ENCODE measurements at places on chromosomes 7 and 10. TPM values are rescaled to one million over a fixed set of nuclear protein-coding genes. Genes with fewer than 3 reads are reported as not detected.

DNA sequence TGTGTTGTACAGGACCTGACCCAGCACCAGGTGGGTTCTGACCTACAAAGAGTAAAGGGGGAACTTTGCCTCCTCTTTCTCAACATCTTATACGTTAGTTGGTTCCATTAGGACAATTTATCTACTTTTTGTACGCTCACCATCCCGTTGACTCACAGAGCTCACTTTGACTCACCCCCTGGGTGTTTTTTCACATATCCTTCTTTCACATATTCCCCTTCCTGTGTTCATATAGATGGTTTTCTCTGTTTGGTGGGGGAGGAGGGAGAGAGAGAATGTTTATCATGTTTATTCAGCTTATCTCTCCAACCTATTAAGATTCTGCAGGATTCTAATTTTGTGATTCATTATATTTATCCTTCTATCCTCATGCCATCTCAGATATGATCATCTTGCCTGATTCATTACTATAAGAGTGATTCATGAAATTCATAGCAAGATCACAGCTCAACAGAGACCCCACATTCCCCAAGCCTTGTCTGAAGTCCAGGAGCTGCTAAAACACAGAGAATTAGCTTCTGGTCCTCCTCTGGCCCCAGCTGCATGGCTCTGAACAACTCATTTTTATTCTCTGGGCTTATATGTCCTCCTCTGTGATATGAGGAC is 37.2 kb downstream of the PRSS2 start:
- no peaks in the 10 kb centered on the region for H3K27me3 ChIP-seq
- no peak overlapping the region for H3K4me3 ChIP-seq
- H3K27ac ChIP-seq = peak overlapping the region; percentile 96
- H3K36me3 ChIP-seq = peaks cover 8% of the 10 kb centered on the region
- peak; percentile 70 for DNase-seq

- H3K36me3 ChIP-seq = no peaks in the 10 kb centered on the region
- H3K4me3 ChIP-seq = no peak overlapping the region
- peaks cover 30% of the 10 kb centered on the region for H3K4me1 ChIP-seq
- DNase-seq = peak; percentile 56
- peaks cover 34% of the 10 kb centered on the region for H3K27me3 ChIP-seq
Measured at GRCh38 chr10:78802866-78803265, 265.9 kb upstream of the ZMIZ1 start.

DNA sequence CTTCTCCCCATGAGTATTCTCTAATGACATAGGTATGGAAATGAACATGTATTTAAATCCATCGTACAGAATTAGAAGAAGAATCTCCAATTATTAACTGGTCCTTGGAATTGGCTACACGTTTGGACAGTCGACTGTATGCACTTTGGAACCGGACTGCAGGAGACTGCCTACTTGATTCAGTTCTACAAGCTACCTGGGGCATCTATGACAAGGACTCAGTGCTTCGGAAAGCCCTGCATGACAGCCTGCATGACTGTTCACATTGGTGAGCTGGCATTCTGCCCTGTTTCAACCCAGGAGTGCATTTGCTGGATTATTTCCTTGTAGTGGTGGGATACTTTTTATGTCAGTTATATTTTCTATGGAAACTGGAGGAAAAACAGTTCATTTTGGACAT is 32.2 kb downstream of the ZRANB1 start:
- H3K4me1 ChIP-seq = peaks cover 8% of the 10 kb centered on the region
- H3K36me3 ChIP-seq = peaks cover 6% of the 10 kb centered on the region
- no peak overlapping the region for H3K4me3 ChIP-seq
- H3K27me3 ChIP-seq = no peaks in the 10 kb centered on the region
- no peak overlapping the region for H3K27ac ChIP-seq

- H3K4me3 ChIP-seq = no peak overlapping the region
- no peaks in the 10 kb centered on the region for H3K4me1 ChIP-seq
- no peak overlapping the region for H3K27ac ChIP-seq
- peaks cover 9% of the 10 kb centered on the region for H3K27me3 ChIP-seq
- H3K36me3 ChIP-seq = no peaks in the 10 kb centered on the region
- no peak for DNase-seq
Measured at GRCh38 chr10:71667387-71667752, 52.2 kb downstream of the C10orf105 start.

DNA sequence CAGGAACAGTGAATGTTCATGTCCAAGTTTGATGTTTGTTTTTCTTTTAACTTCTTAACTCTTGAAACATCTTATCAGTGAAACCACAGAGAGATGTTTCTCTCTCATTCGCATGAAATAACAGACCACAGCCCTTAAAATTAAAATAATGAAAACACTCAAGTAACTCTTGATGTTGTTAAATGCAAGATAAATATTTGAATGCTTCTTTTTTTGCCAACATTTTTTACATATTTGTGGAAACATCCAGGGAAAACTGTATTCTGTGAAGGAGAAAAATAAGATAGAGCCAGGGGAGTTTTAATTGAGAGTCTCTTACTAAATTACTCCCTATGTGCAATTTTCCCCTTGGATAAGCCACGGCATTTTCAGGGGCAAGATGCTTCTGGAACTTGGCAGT is 361.8 kb upstream of the MGMT start:
- no peaks in the 10 kb centered on the region for H3K27me3 ChIP-seq
- no peak overlapping the region for H3K4me3 ChIP-seq
- H3K4me1 ChIP-seq = no peaks in the 10 kb centered on the region
- no peak overlapping the region for H3K27ac ChIP-seq
- no peaks in the 10 kb centered on the region for H3K36me3 ChIP-seq
- DNase-seq = no peak

- peaks cover 15% of the 10 kb centered on the region for H3K4me1 ChIP-seq
- no peaks in the 10 kb centered on the region for H3K27me3 ChIP-seq
- no peak overlapping the region for H3K27ac ChIP-seq
- H3K4me3 ChIP-seq = no peak overlapping the region
- H3K36me3 ChIP-seq = no peaks in the 10 kb centered on the region
Measured at GRCh38 chr10:89857431-89858042, 156.1 kb downstream of the KIF20B start.

DNA sequence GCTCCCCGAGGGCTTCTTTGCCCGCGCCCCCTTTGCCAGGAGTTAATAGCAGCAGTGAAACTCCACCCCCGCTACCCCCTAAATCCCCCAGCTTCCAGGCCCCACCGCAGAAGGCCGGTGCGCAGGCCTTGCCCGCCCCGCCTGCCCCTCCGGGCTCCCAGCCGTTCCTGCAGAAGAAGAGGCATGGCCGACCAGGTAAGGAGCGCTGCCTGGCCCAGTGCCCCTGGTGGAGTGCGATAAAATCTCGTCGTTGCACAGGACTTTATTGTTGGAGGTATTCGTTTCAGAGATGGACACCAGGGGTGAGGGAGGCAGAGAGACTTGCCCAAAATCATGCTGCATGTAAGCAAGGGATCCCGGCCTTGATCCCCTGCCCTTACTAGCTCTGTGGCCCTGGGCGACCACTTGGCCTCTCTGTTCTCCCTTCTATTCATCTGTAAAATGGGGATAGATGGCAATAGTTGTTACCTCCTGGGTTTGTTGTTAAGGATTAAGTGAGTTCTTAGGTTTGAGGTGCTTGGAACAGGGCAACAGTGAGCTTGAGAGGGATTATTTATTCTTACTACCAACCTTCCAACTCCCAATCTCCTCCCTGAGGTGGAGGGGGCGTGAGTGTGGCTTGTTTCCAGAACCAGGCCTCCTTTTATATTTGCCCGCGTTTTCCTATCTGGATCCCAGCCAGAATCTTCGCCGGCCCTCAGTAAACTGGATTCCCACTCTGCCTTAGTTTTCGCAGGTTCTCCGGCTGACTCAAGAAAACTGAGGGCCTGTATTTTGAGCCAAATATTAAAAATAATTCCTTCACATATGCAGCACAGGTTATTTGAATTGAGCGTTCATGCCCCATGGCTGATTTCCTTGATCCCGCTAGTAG is 78.3 kb downstream of the WIPF3 start:
- H3K4me1 ChIP-seq = no peaks in the 10 kb centered on the region
- no peak for DNase-seq
- H3K27me3 ChIP-seq = peaks cover 3% of the 10 kb centered on the region
- H3K27ac ChIP-seq = no peak overlapping the region
- H3K4me3 ChIP-seq = no peak overlapping the region
- no peaks in the 10 kb centered on the region for H3K36me3 ChIP-seq

GRCh38 chr7:157309988-157310668 is 26.7 kb upstream of the DNAJB6 start:
- no peaks in the 10 kb centered on the region for H3K36me3 ChIP-seq
- peaks cover 20% of the 10 kb centered on the region for H3K4me1 ChIP-seq
- H3K27ac ChIP-seq = peak overlapping the region; percentile 97

Gene PRSS1
- total RNA-seq = not detected

Gene FGFR2
- total RNA-seq = 11.8 TPM

Gene ELFN1
- total RNA-seq = 18.0 TPM

Gene CRYGN
- not detected for total RNA-seq

Gene PNLIPRP2
- total RNA-seq = not detected

Gene ITGB8
- total RNA-seq = 11.1 TPM
